ENCODE measurements at places on chromosomes 16 and 17.

DNA sequence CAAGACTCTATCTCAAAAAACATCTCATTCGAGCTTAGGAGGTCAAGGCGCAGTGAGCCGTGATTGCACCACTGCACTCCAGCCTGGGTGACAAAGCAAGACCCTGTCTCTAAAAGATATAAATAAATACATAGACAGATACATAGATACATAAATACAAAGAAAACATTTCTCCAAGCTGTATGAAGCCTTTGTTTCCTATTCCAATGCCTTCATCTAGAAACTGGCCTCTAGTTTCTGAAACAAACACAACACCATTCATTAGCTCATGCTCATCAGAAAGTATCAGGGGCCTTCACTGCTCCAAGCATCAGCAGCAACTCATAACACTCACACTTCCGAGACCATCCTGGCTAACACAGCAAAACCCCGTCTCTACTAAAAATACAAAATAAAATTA, 10.3 kb upstream of the ASGR2 start:
- no peak for DNase-seq

GRCh38 chr16:67286441-67287235, 7.3 kb downstream of the PLEKHG4 start:
- no peak for DNase-seq

DNA sequence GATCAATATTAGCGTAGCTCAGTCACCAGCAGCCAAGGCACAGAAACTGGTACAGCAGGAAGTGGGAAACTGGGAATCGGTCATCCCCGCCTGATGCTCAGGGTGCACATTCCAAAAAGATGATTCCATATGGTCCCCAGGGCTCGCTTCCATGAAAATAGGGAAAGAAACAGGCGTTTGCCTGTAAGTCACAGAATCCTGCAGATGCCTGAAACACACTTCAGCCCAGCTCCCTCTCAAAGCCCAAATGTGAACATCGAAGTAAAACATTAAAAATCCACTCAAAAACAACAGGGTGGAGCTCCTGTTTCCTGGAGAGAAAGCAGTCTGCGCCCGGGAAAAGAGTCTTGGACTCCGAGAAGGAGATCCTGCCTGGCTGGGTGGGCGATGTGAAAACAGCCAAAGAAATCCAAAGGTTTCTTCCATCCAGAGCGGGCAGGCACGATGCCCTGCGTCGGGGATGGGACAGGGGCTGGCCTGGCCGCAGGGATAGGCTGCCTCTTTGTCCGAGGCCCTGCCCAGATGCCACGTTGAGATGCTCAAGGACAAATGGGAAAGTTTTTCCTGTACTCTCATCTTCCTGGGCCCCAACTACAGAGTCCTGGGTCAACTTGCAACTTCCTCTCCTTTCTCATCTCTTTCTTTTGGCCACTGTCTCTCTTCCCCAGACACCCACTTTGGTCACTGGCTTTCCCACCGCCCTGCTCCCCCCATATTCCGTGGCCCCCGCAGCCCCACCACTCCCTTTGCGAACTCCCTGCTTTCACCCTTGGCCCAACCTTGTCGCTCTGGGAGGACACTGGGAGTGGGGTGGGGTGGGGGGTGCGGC, 743 bp downstream of the WIPI1 start:
- peak; percentile 90 for DNase-seq

- no peak for DNase-seq
Measured at GRCh38 chr16:16045296-16045695, 95.9 kb downstream of the ABCC1 start.

- DNase-seq, result no peak
Measured at GRCh38 chr17:80726558-80727408, 182.1 kb downstream of the RPTOR start.

DNA sequence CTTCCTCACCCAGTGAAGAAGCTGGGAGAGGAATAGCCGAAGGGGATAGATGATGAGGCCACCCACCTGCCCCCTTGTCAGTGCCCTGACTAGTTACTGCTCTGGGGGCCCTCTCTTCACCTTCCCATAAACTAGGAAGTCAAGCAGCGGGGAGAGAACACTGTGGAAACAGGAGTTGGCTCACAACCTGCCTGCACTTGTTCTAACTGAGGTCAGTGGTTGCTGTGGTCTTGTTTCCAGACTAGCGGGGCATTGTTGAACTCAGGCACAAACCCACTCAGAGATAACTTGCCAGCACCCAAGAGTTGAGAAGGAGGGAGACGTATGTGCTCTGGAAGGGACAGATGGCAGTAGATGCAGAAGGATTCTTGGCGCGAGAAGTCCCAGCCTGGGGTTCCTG, 48.6 kb upstream of the DDX52 start:
- DNase-seq, result no peak

DNA sequence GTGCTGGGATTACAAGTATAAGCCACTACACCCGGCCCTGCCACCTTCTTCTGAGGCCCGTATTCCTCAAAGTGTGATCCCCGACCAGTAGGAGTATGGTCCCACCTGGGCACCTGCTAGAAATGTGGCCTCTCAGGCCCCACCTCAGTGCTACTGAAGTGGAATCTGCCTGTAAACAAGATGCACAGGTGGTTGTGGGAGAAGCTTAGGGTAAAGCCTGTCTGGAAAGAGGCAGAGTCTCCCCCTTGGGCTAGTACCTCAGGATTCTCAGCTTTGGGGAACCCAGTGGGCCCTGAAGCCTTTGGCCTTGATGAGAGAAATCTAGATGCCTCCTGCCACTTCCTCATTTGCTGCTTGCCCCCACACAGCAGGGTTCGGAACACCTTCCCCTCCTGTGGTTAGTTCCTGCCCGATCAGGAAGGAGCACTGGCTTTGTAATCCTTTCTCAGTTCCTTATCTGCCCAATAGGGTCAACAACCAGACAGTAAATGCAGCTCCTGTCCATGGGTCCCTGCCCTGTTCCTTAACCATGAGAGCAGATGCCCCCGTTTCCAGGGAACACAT, 25.2 kb downstream of the TK2 start:
- DNase-seq, result no peak

DNA sequence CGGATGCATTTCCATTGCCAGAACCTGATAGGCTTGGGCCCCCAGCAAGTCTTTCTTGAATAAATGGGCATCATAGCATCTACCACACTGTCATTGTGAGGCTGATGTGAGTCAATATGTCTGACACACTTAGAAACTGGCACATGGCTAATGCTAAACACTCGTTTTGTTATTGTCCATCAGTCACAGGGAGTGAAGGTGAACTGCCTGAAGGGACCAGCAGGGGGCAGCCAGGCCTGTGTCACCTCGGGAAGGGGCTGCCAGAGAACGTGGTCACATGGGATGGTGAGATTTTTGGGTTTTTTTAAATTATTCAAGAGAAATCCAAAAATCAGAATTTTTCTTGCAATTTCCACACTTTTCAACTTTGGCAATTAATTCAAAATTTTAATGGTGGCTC, 831 bp upstream of the RCVRN start:
- no peak for DNase-seq

- DNase-seq, result no peak
Measured at GRCh38 chr17:14950216-14950615, 314.9 kb downstream of the PMP22 start.

GRCh38 chr16:89096768-89097391, 3.2 kb downstream of the ACSF3 start:
- no peak for DNase-seq

- peak; percentile 37 for DNase-seq
Measured at GRCh38 chr16:10608687-10609401, 28.4 kb upstream of the EMP2 start.

DNA sequence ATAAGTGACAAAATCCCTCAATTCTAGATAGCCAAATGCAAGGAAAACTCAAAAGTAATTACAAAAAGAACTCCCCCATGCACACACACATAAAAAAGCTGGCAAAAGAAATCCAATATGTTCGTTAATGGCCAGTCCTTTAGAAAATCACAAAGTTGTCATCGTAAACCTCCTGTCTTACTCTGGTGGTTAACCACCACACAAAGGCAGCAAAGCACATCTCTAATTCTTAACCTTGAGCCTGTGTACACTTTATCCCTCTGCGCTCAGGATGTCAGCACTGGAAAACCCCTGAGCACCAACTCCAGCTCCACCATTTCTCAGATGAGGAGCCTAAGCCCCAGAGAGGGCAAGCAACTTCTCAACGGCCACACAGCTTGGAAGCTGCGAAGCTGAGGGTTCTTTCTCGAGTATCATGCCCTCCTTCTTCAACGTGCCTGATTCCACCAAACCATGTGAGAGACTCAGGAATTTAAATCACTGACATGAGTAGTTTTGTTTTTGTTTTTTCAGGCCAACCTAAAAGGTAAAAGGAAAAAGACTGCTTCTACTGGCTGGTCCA, 72.5 kb downstream of the C16orf95 start:
- DNase-seq, result no peak

DNA sequence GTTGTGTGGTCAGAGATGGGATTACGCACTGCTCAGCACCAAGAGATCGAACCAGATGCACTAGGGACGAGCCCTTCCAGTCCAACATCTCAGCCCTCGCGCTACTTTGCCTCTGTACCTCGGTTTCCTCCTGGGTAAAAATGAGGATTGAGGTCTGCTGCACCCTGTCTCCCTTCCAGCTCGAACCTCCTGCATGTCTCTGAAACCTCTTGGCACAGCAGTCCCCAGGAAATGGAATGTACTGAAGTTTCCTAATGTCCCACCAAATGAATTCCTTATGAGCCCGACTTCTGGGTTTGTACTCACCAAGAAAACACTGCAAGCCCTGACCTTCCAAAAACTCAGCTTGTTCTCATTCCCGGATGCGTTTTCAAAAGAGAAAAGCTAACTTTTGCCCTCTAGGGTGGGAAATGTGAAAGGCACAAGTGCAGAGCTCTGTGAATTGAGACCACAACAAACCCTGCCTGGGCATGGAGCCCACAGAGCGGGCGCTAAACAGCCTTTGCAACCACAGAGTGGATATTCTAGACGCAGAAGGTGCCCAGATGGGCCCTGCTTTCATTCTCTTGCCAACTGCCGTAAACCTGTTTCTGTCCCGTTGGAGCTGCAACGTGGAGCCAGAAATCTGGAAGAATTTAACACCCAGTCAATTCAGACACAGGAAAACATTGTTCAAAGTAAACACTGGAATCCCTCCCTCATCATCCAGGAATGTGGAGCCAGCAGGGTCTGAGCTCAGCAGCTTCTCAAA, 10.3 kb downstream of the CDRT4 start:
- no peak for DNase-seq

DNA sequence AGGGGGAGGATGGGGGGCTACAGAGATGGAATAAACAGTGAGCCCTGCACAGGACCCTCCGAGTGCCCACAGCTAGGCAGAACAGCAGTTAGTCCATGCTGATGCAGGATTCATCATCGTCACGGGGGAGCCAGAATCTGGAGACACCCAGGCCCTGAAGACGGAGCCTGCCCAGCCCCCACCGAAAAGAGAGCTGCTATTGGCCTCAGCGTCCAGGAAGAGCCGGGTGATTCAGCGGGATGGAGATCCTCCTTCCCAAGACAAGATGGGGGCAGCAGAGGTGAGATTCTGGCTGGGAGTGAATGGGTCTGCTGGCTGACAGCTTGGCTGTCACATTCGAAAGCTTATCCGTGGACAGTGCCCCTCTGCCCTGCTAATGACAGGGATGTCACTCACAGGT, 133.6 kb upstream of the CRHR1 start:
- DNase-seq, result no peak

DNA sequence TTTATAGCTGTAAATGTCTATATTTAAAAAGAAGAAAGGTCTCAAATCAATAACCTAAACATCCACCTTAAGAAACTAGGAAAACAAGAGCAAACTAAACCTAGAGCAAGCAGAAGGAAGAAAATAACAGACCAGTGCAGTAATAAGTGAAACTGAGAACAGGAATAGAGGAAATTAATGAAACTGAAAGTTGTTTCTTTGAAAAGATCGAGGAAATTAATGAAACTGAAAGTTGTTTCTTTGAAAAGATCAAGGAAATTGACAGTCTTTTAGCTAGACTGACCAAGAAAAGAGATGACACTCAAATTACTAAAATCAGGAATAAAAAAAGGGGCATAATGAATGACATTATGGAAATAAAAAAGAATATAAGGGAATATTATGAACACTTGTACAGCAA, 46.4 kb downstream of the SLFN5 start:
- DNase-seq, result no peak

GRCh38 chr17:81116704-81117103, 48.6 kb upstream of the PVALEF start:
- DNase-seq, result no peak

DNA sequence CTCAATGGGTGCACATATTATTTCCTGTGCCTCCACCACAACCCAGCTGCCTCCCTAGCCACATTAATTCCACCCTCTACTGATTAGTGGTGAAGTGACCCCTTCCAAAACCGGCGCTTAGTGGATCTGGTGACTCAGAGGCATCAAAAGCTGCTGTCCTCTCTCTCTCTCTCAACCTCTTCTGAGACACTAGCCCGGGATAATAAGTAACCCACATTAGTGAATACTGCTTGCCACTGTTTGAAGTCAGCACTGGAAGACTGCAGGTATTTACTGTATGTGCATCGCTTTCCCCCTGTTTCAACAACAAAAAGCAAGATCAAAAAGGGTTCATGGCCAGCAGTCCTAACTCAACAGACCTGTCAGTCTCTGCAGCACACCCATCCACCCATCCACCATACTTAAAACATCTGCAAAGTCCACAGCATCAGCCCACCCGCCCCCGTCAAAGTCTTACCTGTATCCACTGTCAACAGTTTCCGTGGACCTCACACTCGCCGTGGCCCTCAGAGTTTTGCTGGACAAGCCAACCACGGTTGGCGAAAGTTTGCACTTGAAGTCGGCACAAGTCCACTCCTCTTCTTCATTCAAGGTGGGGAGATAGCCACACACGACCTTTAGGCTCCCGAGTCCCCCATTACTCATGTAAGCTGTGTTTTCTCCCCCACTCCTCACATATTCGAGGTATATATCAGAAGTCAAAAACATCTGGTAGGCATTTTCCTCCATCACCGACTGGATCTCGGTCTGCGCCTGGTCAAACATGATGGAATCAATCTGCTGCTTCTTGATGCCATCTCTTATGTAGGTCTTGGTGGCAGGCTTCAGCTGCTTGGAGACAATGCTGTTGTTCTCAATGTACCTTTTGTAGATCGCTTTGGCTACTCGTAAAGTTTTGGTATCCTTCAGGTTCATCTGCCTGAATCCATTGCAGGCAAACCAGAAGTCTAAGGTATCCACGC, 3.8 kb downstream of the AXIN2 start:
- DNase-seq, result no peak
